ENCODE measurements at places on chromosomes 5 and 9. TPM values are rescaled to one million over a fixed set of nuclear protein-coding genes. Genes with fewer than 3 reads are reported as not detected.

- DNase-seq = no peak
Observed at GRCh38 chr5:146076455-146076854, 28.9 kb downstream of the PLAC8L1 start.

DNA sequence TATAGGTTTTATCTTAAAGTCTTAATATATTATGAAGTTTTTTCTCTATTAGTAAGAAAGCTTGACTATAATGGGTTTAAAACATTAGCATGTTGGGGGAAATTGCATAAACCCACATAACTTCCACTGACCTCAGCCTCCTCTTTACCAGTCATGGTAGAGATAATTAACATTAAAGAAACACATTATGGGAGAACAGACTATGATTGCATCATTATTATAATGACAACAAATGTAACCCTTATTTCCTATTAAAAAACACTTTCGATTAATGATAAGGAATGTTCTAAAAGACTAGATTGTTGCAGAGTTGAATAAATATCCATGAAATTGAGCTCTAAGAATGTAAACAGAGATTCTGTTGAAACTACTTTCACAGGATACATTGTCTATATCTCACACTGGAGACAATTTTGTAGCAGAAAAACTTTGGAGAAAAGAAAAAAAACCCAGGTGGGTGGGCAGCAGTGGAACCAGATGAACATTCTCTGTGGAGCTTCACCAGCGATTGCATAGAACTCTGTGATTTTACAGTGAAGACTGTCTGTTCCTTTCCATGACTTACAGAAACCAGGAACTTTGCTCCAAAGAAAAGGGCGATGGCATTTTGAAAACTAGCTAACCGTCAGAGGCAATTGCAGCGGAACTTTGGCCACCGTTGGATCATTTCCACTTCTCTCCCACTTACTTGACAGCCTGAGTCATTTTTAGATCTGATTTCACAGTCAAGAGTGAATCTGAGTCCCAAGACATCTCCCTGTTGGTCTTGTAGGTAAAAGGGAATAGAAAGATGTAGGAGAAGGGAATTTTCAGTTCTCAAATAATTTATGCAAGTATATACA lies 21.0 kb upstream of the ERAP2 start:
- peak; percentile 65 for DNase-seq

GRCh38 chr9:103261951-103262350 lies 266.8 kb downstream of the CYLC2 start:
- DNase-seq = no peak

GRCh38 chr5:142325725-142326479 lies 1.1 kb upstream of the SPRY4 start:
- DNase-seq = no peak

DNA sequence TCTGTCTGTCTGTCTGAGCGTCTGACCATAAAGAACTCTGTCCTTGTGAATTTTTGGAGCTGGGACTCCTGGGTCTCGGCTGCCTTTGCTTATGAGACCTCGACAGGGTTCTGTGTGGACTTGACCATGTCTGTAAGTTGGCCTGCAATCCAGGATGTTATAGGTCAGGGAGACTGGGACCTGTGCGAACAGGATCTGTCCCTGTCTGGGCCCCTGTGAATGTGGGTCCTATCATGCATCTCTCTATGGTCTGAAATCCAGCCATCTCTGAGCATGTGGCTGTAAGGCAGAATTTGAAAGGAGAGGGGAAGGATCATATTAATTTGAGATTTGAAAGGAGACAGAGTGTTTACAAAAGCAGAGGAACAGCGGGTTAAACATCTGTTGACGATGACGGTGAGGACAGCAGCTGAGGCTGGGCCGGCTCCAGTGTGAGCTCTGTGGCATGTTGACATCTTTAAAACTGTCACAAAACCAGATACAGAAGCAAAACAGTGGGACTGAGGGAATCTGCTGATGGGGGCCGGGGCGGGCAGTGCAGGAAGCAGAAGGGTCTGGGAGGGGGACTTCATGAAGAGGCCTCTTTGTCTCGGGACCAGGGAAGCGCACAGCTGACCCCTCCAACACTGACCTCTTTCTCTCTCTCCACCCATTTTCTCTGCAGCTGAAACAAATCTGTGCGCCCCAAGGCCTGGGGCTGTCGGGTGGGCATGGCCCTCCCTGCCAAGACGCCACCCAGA lies 19.1 kb upstream of the MVB12B start:
- DNase-seq = no peak

GRCh38 chr5:110346893-110347358 lies 379.5 kb downstream of the TMEM232 start:
- DNase-seq = no peak

- no peak for DNase-seq
Observed at GRCh38 chr5:147860641-147861025, 17.9 kb upstream of the SCGB3A2 start.

- no peak for DNase-seq
Observed at GRCh38 chr5:2802693-2803365, 51.4 kb upstream of the IRX2 start.

GRCh38 chr5:141668601-141669265 lies 13.3 kb downstream of the ARAP3 start:
- peak; percentile 86 for DNase-seq

GLDC gene
- 0.72 TPM for total RNA-seq

IL3 gene
- not detected for total RNA-seq
